ENCODE measurements at places on chromosomes 6 and 20.

GRCh38 chr6:69818223-69818930 is 21.6 kb upstream of the LMBRD1 start:
- DNase-seq = no peak

- no peak for DNase-seq
These were observed 93.3 kb upstream of the MARCKS start for GRCh38 chr6:113763876-113764275.

DNA sequence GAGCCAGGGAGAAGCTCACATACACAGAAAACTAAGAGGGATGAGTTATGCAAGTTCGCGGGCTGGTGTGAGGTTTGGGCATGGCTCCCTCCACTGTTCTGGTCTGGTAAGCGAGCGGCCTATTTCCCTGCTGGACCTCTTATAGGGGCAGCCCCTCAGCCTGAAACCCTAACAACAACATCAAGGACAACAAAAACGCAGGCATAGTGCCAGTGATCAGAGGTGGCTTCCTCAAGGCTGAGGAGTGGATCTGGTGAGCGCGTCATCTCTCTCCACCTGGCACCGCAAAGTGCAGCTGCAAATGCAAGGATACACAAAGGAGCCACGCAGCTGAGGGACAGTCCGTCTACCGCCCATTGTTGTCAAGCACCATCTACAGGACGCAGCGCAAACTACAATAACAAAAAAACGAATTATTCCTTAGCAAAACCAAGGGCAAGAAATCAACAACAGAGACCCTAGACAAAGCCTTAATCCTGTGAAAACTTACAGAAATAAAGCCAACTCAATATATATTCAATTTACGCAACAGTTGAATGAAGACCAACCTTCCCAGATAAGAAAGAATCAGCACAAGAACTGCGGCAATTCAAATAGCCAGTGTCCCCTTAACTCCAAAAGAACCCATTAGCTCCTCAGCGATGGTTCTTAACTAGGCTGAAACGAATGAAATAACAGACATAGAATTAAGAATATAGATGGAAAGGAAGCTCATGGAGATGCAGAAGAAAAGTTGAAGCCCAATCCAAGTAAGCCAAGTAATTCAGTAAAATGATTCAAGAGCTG is 9.2 kb upstream of the DEFB110 start:
- no peak for DNase-seq

GRCh38 chr6:87213364-87213763 is 58.0 kb downstream of the ZNF292 start:
- no peak for DNase-seq

GRCh38 chr20:8183526-8183925 is 51.5 kb downstream of the PLCB1 start:
- no peak for DNase-seq

DNA sequence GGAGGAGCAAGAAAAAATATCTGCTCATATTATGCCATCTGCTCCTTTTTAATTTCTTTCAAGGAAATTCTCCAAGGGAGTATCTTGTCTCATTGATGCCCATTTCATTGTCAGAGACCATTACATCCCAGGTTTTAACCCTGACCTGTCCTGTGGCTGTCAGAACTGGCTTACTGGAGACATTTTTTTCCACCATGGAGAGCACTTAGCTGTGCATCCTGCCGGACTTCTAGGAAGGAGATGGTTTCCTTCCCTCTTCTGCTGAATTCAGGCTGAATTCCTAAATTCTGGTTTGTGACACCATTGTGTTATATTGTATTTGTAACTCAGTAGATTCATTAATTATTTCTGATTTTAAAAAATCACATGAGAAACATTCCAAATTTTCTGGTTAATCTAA is 70.3 kb downstream of the NKAIN2 start:
- DNase-seq = no peak

DNA sequence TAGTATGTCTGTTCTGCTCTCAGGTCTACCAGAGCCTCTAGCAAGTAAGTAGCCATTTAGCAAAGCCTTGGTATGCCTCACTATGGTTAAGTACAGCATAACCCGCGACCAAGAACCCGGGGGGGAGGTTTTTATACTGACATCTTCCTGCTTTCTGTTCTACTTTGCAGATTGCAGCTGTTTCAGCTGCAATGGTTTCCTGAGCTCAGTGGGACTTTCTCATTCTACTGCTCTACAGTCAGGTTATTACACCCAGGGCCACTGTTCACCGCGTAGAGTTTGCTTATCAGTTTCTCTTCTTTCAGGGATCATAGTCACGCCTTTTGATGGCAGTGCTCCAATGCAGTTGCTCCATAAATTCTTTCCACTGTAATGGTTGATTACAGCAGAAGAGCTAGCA is 631.3 kb downstream of the TFAP2A start:
- no peak for DNase-seq

- no peak for DNase-seq
These were observed 3.1 kb downstream of the SLC23A2 start for GRCh38 chr20:4998160-4998651.

GRCh38 chr6:156791320-156791850 is 14.2 kb downstream of the ARID1B start:
- no peak for DNase-seq

GRCh38 chr6:34679552-34680253 is 16.9 kb downstream of the ILRUN start:
- no peak for DNase-seq

DNA sequence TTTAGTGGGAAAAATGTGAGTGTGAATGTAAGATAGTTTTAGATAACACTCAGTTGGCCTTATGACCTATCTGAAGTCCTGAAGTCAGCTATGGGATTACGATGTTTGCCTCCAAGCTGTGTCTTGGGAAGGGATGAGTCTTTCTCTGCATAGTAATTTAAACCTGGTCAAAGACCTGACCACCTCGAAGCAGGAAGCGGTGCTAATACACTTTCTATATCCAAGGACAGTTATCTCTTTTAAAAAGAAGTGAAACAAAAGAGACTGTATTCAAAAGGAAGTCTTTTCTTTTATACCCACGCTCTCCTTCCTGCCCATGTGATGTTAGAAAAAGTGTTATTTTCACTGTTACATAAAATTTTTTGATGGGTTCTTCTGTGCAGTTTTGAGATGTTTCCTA is 94.9 kb downstream of the JARID2 start:
- no peak for DNase-seq

- no peak for DNase-seq
These were observed 37.6 kb downstream of the STK35 start for GRCh38 chr20:2139250-2139649.

DNA sequence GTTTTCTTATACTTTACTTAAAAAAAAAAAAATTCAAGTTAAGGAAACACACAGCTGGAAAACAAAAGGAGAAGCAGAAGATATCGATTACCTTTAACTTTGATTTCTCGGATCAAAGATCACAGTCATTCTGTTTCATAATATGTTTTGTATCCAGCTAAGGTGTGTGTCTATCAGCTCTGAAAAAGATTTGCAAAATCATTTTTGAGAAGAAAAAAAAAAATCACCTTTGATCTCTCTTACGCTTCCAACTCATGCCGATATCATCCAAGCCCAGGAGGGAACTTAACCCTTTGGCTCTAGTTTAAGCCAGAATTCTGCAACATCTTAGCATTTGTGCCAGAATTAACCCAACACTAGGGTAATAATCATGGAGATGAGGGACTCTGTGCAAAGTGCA is 144.0 kb downstream of the NFATC2 start:
- no peak for DNase-seq

GRCh38 chr6:107894809-107895396 is 63.1 kb downstream of the SEC63 start:
- no peak for DNase-seq

GRCh38 chr20:34824452-34824805 is 1.0 kb downstream of the NCOA6 start:
- DNase-seq = peak; percentile 36

DNA sequence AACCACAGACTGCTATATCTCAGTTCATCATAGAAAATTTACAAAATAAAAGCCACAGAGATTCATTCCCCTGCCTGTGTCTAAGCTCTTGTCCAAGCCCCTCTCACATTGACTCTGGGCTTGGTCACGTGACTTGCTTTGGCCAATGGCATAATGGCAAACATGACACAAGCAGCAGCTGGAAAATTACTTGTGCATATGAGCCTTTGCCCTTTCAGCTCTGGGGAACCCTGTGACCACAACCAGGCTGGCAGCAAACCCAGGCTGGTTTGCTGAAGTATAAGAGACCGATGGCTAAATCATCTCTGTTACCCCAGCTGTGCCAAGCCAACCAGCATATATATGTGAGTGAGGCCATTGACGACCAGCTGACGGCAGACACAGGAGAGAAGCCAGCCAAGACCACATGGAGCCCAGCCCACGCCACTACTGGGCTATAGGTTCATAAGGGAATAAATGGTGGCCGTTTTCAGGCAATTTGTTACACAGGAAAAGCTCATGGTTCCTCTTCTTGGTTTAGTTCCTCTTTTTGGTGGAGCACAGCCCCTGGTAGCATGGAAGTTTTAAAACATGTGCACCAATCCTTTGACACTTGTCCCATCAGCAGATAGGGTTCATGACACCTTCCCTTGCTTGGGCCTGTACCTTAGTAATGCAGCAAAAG is 31.8 kb upstream of the RSPO4 start:
- no peak for DNase-seq

GRCh38 chr6:53975941-53976615 is 135.2 kb upstream of the MLIP start:
- no peak for DNase-seq

DNA sequence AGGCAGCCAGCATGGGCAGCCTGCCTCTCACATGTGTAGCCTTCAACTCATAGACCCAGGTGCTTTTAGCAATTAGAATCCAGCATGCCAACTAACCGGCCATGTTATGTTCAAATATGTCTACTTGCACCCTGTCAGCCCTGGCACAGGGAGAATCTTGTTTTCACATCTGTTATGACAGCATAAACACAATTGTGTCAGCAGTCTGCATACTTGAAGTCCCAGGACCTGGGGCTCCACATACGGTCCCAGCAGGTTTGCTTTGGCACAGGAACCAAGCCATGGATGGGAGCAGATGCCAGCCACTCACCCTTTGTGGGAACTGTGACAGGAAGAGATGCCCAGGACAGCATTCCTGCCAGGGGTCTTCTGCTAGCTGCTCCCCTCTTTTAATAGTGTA is 67.2 kb upstream of the SYNDIG1 start:
- DNase-seq = no peak

DNA sequence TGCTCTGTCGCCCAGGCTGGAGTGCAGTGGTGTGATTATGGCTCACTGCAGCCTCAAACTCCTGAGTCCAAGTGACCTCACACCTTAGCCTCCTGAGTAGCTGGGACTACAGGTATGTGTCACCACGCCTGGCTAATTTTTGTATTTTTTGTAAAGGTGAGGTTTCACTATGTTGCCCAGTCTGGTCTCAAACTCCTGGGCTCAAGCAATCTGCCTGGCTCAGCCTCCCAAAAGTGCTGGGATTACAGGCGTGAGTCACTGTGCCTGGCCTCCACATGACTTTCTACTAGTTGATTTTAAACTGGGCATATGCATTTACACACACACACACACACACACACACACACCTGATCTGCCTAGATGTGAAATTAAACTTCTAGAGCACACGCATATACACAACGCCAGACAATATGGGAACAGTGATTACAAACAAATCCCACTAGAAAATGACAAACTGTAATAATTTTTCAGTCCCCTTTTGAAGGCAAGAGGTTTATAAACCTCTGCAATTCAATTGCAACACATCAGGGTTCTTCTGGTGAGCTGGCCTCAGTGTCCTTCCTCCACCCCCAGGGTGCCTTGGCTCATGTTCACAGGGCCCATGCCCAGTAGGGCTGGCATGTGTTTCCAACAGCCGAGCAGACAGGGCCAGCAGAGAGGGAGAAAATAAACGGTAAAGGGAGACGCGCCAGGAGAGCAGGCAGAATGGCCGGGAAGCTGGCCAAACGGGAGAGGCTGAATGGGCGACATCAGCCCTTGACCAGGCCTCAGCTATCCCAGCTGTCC is 31.2 kb downstream of the PARD6B start:
- DNase-seq = no peak

DNA sequence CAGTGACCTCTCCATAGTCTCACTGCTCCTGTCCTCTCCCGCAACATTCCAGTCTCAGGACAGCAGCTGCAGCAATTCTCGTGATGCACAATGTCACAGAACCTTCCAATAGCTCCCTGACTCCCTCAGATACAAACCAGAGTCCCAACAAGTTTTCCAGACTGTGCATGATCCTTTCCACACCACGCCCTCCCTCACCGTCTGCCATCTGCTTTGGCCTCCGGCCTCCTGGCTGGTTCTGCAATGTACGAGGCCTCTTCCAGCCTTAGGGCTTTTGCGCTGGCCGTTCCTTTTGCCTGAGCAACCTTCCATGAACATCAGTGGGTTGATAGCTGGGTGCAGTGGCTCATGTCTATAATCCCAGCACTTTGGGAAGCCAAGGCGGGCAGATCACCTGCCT is 9.6 kb downstream of the FNDC1 start:
- no peak for DNase-seq

DNA sequence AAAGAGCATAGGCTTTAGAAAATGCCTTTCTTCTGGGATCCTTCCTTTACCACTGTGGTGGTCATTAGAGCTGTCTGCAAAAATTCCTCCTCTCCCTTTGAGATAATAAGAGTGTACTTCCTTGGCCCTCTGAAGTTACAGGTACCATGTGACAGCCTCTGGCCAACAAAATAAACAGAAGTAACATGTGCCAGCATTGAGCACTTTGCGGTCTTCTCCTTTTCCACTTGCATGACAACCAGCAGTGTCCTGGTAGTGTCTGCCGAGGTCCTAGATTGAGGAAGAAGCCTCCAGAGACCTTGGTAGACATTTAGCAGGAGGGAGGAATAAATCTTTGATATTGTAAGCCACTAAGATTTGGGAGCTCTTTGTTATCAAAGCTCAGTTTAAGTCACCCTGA is 87.5 kb upstream of the ARID1B start:
- DNase-seq = no peak

DNA sequence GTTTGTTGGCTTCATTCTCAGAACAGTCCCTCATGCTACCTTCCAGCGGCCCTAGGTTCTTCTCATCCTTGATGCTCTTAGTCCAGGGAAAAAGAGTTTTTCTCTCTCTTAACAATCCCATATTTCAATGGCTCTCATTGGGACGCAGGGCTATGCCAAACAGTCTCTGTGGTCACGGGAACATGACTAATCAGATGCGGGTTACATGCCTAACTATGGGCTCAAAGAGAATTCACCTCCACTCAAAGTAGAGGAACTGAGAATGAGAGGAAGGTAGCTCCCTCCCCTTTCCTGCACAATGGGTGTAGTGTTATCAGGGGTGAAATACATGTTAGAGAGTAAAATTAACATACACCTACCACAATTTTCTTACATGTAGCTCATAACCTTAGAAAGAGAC is 18.1 kb upstream of the ATRN start:
- DNase-seq = no peak

GRCh38 chr6:5036269-5036668 is 32.4 kb upstream of the RPP40 start:
- no peak for DNase-seq

- no peak for DNase-seq
These were observed 256.8 kb downstream of the CDKAL1 start for GRCh38 chr6:20791074-20791473.

Data from stimulated activated CD4-positive, alpha-beta T cell treated with anti-CD3 and anti-CD28 coated beads, Interleukin-1b, Interleukin-23, amount 100 ng/mL, for 1 hour (primary cell).